NCI-H2171 treated with DMSO at 0.1 percent for 48 hours (cell line): ENCODE measurements at places on chromosomes 4 and X.
A peak's percentile ranks its signal among the peaks of the same experiment; 100 is the strongest.

GRCh38 chr4:155681886-155682285 is 15.2 kb downstream of the GUCY1A1 start:
- no peak for DNase-seq

DNA sequence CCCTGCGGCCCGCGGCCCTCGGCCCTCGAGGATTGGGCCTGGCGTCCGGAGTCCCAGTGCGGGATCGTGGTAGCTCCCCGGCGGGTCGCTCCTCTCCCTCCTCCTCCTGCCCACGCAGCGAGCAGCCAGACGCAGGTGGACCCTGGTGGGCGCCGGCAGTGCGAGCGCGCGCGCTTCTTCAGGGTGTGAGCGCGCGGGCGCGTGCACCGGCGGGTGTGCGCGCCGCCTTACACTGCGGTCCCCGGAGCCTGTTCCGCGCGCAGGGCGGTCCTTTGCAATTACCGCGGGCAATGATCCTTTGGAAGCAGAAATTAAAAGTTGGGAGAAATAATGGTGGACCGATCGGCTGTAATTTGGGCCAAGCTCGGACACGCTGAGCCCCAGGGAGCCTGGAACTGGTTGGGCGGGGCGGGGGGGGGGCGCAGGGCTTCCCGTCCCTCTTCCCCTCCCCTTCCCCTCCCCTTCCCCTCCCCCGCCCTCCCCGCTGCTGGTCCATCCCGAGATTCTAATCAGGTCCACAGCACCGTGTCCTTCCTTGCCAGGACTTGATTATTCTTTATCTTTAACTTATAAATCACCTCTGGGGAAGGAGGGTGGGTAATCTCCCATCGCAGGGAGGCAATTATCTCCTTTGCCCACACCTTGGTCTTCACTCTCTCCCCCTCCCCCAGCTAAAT is 1.6 kb upstream of the NKX1-1 start:
- no peak for DNase-seq

DNA sequence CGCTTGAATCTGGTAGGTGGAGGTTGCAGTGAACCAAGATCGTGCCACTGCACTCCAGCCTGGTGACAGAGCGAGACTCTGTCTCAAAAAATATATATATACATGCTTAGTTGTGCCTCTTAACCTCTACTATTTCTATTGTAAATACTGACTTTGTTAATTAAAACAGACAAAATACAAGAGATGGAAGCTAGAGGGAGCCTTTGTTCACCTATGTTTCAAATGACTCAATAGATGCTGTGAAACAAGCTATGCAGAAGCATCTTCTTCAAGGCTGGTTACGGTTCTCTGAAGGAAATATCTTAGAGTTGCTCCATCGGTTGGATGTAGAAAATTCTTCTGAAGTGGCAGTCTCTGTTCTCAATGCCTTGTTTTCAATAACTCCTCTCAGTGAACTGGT is 6.2 kb downstream of the NCAPG start:
- peak; percentile 10 for DNase-seq

GRCh38 chrX:54964766-54965497 is 29.1 kb downstream of the PFKFB1 start:
- DNase-seq: no peak
